Stimulated activated CD4-positive, alpha-beta T cell treated with anti-CD3 and anti-CD28 coated beads, Interleukin-4, amount 100 ng/mL, for 48 hours (primary cell): ENCODE measurements at places on chromosomes 1 and 21.

DNA sequence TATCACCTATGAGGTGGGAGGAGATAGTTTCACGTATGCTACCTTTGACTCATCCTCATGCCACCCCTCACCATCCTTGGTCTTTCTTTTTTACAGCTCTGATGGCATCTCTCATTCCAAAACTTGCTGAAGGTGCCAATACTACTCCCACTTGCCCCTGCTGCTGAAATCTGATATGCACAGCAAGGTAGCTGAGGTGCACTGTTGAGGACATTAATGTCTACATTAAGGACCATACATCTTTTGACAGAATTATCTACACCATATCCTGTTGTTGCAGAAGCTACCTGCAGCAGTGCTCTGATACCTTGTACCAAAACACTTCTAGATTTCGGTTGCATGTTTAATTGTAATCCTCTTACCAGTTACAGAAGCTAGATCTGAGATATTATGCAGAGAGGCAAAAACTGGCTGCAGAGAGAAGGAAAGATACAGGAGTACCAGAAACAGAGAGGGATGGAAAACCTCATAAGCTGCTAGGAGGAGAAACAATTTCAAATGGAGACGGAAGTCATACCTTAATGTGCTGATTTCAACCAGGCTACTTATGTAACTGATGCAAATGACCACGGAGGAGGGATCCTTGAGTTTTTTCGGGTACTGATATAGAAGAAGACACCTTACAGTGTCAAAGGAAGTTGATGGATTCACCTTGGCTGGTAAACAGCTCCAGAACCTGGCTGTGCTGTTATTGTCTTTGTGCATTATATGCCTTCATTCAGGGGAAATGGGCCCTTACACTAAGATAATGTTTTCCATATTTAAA, 19.3 kb upstream of the PTPRC start:
- no peak for DNase-seq

GRCh38 chr1:56065729-56066128, 513.6 kb downstream of the PLPP3 start:
- no peak for DNase-seq

GRCh38 chr1:168467452-168467851, 76.3 kb downstream of the XCL2 start:
- DNase-seq = no peak

DNA sequence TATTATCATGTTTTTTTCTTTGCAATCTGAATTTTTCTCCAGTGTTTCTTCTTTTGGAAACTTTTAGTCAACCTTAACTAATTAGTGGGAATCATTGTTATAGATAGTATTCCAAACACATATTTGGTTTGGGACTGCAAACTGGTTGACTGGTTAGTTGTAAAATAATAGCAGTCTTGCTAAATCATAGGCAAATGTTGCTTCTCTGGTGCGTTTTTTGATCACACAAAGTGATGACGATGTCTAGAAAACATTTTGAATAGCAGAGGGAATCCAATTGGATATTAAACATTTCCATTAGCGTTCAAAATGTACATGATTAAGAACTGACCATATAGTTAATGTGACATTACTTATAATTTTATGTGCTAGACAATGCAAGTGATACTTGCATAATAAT, 4.5 kb downstream of the DNAJB4 start:
- no peak for DNase-seq

DNA sequence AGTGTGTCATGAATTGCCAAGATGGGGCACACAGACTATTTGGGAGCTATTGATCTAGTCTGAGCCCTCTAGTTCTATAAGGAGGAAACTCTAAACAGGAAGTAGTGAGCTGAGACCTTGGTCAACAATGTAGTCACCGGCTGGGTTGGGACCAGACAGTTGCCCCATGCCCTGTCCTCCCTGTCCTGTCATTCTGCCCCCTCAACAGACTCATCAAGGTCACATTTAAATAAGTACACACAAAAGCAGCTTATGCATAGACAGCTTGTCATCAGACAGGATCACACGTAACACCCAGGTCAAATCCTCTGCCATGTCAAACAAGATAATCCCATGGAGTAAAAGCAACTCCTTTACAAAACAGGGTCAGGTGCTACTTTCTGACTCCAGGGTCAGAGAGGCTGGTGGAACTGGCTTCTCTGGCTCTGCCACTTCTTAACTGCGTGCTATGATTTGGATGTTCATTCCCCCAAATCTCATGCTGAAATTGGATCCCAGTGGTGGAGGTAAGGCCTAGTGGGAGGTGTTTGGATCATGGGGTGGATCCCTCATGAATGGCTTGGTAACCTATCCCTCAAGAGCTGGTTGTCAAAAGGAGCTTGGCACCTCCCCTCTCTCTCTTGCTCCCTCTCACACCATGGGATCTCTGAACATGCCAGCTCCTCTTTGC, 128.9 kb downstream of the HIVEP3 start:
- no peak for DNase-seq

GRCh38 chr1:35930593-35931445, at the start of gene AGO3:
Gene AGO3, plus strand, starts transcription at chr1:35931105. Its CDS starts 322 bp downstream, at chr1:35931427.
- peak; percentile 85 for DNase-seq

DNA sequence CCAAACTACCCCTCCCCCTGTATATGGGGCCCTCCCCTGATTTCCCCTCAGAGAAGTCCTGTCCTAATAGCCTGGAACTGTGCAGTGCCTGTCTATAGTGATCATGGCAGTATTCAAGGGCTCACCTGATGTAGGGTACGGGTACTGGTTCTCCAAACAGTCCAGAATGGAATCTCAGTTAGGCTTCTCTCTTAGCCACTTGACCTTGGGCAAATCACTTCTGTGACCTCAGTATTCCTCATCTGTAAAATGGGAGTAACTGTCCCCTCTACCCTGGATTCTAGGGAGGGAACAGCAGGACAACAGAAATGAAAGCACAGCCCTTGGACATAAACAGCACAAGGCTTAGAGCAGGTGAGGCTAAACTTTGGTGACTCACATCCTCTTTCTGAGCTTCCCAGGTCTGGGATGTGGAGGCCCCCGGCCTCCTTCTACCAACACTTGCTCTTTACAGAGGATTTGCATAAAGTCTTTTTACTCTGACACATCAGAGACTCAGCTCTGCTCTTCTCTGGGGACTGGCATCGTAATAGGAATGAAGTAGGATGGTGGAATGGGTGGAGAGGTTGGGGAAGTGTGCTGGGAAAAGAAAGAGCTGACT, 20.0 kb upstream of the PDZK1IP1 start:
- no peak for DNase-seq

DNA sequence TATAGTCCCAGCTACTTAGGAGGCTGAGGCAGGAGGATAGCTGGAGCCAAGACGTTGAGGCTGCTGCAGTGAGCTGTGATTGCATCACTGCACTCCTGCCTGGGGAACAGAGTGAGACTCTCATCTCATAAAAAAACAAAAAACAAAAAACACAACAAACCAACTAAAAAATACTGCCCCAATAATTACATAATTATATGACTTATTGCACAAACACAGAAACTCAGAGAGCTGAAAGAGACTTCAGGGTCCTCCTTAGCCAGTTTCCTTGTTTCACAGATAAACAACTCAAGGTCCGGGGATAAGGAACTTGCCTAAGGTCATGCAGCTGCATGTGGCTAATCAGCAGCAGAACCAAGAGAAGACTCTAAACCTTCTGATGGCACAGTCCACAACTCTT, 11.9 kb downstream of the EXTL2 start:
- no peak for DNase-seq

DNA sequence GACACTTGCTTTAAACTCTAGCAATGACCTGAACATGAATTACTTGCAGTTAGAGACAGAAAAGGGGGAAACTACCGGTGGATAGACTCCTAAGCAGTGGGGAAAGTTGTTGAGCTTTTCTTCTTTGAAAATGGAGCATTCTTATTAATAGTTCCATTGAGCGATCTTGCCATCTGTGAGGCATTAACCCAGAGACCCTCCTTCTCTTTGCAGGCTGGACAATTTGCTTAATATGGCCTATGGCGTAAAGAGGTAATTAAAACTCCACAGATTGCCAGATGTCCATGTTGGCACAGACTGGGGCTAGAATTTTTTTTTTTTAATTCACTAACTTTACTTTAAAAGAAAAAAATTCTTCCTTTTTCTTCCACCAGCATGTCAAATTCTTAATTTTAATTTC, 88.5 kb downstream of the ELAVL4 start:
- no peak for DNase-seq

GRCh38 chr1:1129381-1129821, 13.5 kb upstream of the C1orf159 start:
- no peak for DNase-seq

GRCh38 chr21:21751286-21751685, 753.1 kb downstream of the NCAM2 start:
- DNase-seq = no peak

GRCh38 chr1:15940110-15941043, 35.5 kb downstream of the ZBTB17 start:
- DNase-seq = no peak

GRCh38 chr1:209513226-209513625, 70.3 kb upstream of the CAMK1G start:
- DNase-seq = no peak

GRCh38 chr1:12339396-12339795, 109.6 kb downstream of the VPS13D start:
- no peak for DNase-seq

DNA sequence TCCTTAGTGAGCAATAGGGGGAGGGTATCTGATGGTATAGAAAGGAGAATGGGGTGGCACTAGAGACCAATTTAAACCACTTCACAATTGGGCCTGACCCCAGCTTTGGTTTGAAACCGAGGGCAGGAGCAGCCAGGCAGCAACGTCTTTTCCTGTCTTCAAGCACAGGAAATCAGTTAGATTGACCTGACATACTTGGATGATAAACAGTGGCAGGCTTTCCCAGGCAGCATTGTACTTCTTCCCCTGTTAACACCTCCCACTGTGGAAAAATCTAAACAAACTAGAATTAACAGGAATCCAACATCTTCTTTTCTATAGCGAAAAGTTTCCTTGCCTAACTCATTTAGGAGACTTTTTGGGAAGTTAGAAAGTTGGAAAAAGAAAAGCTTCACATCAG, 40.6 kb downstream of the SELL start:
- no peak for DNase-seq

DNA sequence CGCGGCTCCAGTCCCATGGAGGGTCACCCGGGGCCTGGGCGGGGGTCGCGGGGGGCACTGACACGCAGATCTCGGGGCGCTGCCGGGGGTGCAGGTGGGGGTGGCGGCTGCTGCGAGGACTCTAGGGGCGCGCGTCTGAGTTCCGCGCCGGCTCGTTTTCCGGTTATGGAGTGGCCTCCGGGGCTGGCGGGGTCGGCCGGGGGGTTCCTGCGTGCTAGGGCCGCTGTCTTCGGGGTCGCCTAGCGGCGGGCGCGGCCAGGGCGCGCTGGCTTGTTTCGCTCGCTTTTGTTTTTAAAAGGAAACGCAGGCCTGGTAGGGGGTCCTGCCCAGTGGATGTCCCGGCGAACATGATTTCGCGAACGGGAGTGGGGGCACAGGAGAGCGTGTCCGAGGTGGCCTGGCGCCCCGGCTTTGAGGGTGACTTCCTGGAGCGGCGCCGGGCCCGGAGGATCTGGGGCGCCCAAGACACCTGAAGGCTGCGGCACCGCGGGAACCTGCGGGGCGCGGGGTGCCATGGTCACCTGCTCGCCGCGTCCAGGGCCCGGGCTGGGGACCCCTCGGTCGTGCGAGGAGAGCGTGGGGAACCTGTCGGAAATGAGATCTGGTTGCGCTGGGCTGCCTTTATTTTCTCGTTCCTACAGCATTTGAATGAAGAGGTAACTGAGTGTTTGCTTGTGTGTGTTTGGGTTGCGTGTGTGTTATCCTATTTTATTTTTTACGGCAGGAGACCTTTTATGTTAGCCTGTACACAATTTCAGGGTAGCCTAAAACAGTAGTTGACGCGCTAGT, 618 bp downstream of the ETS2 start:
- DNase-seq = peak; percentile 27

- peak; percentile 50 for DNase-seq
Measured at GRCh38 chr1:212566522-212567479, 41.8 kb upstream of the ATF3 start.

DNA sequence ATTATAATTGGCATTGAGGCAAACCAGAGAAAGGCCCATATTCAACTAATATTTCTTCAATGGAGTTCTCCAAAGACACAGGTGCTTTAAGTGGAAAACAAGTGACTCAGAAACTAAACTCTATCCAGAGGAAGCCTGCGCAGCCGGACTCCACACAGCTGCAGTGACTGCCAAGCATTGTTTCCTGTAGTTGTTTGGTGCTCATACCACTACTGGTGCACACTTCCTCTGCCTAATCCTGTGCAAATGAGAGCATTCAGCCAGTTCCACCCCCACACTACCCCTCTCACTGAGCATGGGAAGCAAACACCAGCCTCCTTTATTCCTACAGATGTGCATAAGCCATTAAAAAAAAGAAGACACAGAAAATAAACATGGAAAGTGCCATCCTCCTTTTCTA, 102.9 kb downstream of the VAV3 start:
- no peak for DNase-seq

- no peak for DNase-seq
Measured at GRCh38 chr1:160726114-160726497, 12.9 kb upstream of the SLAMF7 start.
